ENCODE measurements at places on chromosomes 3 and 15.

GRCh38 chr3:135896613-135897012 lies 68.9 kb upstream of the PPP2R3A start:
- no peak for DNase-seq

DNA sequence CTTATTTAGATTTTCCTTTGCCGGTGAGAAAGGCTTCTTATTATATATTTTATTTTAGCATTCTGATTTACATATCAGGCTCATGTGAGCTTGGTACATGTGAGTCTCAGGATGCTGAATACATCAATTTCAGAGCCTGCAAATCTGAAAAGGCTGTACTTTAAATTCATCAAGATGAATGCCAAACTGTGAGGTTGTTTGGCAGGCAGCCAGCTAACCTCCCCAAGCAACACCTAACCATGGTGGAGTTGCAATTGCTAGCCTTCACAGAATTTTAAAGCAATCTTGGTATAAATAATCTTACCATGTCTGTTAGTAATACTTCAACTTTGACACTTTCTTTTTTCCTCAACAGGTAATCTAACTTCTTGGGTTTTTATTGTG lies 252.5 kb downstream of the CDIN1 start:
- no peak for DNase-seq

DNA sequence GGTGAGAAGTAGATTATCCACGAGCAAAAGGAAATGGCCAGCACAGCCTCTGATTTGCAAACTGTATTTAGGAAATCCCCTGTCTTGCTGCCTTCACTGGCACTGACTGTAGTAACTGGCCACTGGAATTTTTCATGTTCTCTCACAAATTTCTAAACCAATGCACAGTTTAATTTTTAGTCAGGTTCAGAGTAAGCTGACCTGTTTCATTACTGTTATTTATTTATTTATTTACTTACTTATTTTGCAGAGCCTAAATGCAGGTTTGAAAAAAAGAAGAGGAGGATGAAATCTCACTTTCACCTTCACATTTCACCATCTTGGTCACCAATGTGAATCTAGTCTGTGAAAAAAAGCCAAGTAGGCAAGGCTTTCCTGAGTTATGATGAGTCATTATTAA lies 291.0 kb downstream of the PLOD2 start:
- no peak for DNase-seq

- DNase-seq: no peak
These were observed 26.5 kb downstream of the IQSEC1 start for GRCh38 chr3:13046569-13047274.

DNA sequence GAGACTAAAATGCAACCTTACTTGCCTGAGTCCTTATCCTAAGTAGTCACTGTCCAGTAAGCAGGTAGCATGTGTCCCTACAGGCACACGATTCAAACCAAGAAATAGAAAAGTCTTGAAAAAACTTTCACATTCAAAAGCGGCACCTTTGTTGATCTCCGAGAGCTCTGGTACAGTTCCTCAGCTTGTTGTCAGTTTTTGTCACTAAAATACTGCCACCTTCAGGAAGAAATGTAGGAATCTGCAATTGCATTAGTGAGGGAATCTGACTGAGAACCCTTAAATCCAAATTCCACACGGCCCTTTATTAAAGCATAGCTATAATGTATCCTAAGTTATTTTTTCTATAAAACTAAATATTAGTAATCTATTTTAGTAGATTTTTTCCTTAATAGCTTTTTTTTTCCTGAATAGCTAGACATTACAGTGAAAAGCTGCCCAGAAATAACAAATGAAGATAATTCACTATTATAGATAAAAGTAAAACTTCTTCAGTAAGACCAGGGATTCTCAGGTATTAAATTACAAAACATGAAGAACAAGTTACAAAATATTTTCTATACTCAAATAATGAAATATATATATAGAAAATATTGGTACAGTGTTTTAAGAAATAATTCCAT lies 44.0 kb downstream of the CCDC54 start:
- no peak for DNase-seq

- DNase-seq: no peak
These were observed 766.8 kb downstream of the TBL1XR1 start for GRCh38 chr3:176430244-176431037.
